ENCODE measurements at places on chromosomes 4 and X. TPM values are rescaled to one million over a fixed set of nuclear protein-coding genes. Genes with fewer than 3 reads are reported as not detected.

- DNase-seq = peak; percentile 89
- H3K4me1 ChIP-seq = peaks cover 2% of the 10 kb centered on the region
- H3K27me3 ChIP-seq = no peaks in the 10 kb centered on the region
Observed at GRCh38 chrX:45479835-45480422, 279.3 kb upstream of the DIPK2B start.

NPNT gene
- total RNA-seq = 20.3 TPM

DNA sequence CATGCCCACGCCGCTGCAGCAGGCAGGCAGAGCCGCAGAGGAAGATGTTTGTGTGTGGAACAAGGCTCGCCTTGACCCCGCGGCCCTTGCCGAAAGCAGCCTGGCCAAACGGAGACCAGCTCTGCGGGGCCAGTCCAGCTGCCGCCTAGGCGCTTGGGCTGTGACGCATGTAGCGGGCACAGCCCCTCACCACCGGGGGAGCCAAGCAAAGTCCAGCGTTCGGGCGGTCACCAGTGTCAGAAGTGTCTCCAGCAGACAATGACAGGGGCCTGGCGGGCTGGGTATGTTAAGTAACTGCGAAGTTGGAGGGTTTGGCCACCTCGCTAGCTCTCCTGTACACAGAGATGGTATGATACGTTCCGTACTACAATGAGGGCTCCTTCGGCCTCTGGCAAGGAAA lies 1.3 kb downstream of the AMER1 start:
- DNase-seq = peak; percentile 8
- H3K4me3 ChIP-seq = peak overlapping the region; percentile 44
- no peaks in the 10 kb centered on the region for H3K36me3 ChIP-seq
- H3K27ac ChIP-seq = peak overlapping the region; percentile 67
- no peaks in the 10 kb centered on the region for H3K27me3 ChIP-seq

- no peaks in the 10 kb centered on the region for H3K4me1 ChIP-seq
- no peaks in the 10 kb centered on the region for H3K36me3 ChIP-seq
- no peaks in the 10 kb centered on the region for H3K27me3 ChIP-seq
- no peak overlapping the region for H3K27ac ChIP-seq
- no peak overlapping the region for H3K4me3 ChIP-seq
Observed at GRCh38 chr4:29307256-29307655, 1412.9 kb upstream of the PCDH7 start.

PJA1 gene
- total RNA-seq = 28.2 TPM

GRCh38 chr4:22345678-22346077 lies 170.2 kb downstream of the ADGRA3 start:
- no peak overlapping the region for H3K4me3 ChIP-seq
- DNase-seq = no peak
- no peak overlapping the region for H3K27ac ChIP-seq
- no peaks in the 10 kb centered on the region for H3K4me1 ChIP-seq

- H3K4me3 ChIP-seq = no peak overlapping the region
- DNase-seq = peak; percentile 88
- peaks cover 34% of the 10 kb centered on the region for H3K36me3 ChIP-seq
Observed at GRCh38 chr4:1727117-1728031, 6.1 kb downstream of the TACC3 start.

LAP3 gene
- 129 TPM for total RNA-seq

SHOX gene
- not detected for total RNA-seq

HERC6 gene
- 12.9 TPM for total RNA-seq

- no peaks in the 10 kb centered on the region for H3K36me3 ChIP-seq
- no peak for DNase-seq
- H3K27ac ChIP-seq = no peak overlapping the region
- no peak overlapping the region for H3K4me3 ChIP-seq
Observed at GRCh38 chr4:116733370-116733769, 352.0 kb downstream of the TRAM1L1 start.

GRCh38 chr4:186021461-186022167 lies 47.3 kb upstream of the TLR3 start:
- no peak overlapping the region for H3K27ac ChIP-seq
- no peaks in the 10 kb centered on the region for H3K36me3 ChIP-seq
- H3K4me1 ChIP-seq = no peaks in the 10 kb centered on the region
- no peaks in the 10 kb centered on the region for H3K27me3 ChIP-seq
- H3K4me3 ChIP-seq = no peak overlapping the region
- DNase-seq = peak; percentile 50

SMIM10 gene
- total RNA-seq = 10.0 TPM

ARSJ gene
- 30.8 TPM for total RNA-seq

Data from fibroblast of lung (primary cell).